ENCODE measurements at places on chromosomes 6 and 20.

DNA sequence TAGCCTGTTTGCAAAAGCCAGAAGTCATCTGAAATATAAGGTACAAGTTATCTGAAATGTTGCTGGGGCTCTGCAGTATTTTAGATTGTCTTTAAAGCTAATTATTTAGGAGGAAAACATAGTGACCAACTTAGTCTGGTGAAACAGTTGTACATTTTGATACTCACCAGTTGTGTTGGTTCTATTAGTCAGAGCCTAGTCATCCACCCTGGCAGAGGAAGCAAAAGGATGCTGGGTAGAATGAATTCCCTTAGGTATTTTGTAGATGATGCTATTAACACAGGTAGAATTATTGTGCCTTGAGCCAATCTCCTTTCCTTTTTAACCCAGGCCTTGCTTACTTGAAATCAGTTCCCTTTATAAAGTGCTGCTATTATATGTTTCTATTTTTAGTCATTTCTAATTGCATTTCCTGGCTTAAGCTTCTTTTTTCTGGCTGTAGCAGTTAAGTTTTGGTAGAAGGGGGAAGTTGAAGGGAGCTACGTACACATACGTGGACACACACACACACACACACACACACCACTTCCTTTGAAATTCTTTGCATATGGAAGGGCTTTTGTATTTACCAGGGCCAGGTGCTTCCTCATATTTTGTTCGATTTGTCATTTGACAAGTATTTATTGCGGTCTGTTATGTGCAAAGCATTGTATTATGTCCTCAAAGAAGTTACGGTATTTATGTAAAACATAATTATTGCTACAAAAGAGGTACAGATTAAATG lies 82.4 kb downstream of the RTN4IP1 start:
- DNase-seq, result no peak

GRCh38 chr20:62900692-62901584 lies 25.4 kb downstream of the DIDO1 start:
- no peak for DNase-seq

DNA sequence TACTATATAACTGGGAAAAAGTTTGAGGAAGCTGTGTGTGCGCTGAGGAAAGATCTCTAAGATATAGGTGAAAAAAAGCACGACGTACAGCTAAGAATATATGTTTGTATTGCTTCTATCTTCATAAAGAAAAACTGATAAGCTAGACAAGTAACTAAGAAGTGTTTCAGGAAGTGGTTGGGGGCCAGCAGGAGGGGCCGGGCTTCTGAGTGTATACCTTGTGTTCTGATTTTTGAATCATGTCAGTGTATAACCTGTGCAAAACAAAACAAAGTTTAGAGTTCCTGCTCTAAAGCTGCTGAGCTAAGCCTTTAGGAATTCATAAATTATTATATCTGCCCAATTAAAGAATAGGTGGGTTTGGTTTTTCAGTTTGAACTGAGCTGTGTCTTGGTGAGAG lies 7.9 kb upstream of the OSER1 start:
- no peak for DNase-seq

- no peak for DNase-seq
Observed at GRCh38 chr6:6984585-6985366, 123.0 kb upstream of the RREB1 start.

DNA sequence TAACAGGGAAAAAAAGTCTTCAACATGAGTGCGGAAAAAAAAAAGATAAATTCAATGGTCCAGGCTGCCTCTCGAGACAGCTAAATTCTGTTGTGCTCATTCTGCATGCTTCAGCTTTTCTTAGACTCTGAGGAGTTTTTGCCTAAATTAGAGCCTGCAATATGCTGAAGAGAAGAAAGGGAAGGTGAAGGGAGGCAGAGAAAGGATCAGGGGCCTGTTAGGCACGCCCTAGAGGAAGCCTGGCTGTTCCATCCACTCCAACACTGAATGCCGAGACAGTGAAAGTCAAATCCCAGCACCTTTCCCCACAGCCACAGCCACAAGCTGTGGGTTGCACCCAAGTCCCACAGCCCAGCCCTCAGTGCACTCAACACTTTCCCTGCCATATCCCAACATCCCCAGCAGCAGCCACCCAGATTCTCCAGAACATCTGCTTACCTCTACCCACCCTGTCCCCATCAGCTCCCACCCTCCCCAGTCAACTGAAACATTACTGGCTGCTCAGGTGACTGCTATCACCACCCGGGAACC lies 37.3 kb downstream of the PREX1 start:
- DNase-seq, result no peak

DNA sequence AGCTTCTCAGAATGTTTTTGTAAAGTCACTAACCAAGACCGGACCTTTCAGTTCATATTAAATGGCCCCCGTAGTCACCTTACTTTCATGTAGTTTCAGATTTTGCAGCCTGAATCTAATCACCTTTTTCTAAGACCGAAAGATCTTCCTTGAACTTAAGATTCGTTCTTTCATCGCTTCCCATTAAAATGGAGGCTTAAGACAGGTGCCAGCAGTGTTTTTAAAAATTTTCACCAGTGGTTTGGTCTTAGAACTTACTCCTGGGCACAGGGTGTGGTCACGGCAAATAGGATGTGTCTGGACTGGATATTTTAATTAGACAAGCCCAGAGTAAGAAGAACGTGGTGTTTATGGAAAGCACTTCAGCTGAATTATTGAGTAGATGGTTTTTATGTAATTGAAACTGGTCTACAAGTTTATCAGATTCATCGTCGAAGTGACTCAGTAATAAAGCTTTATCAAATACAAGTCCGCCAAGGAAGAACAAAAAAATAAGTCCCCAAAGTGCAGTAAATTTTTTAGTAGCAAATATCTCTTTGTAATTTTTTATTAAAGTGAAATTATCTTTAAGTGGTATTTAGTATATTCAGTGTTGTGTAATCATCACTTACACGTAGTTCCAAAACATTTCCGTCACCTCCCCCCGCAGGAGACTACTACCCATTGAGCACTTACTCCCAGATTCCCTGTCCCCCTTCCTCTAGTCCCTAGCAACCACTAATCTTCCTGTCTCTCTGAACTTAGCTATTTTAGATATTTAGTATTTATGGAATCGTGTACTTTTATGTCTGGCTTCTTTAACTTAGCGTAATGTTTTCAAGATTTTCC lies 868 bp downstream of the SRSF3 start:
- peak; percentile 66 for DNase-seq

DNA sequence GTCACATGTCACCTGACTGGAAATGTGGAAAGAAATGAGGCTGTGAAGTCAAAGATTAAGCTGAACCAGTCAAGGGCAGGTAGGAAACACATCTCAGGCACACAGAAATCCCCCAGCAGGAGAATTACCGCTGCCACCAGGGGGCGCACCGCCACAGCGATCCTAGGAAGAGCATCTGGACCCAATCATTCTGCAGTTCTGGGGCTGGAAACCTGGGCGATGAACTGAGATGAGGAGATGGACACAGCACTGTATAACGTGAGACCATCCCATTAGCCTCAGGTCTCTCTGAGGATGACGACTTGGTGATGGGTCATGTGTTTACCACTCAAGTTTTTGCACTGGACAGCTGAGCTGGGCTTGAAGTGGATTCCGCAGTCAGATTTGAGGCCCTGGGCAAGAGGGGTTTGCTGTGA lies 6.5 kb upstream of the SLC24A3 start:
- DNase-seq, result peak; percentile 51

DNA sequence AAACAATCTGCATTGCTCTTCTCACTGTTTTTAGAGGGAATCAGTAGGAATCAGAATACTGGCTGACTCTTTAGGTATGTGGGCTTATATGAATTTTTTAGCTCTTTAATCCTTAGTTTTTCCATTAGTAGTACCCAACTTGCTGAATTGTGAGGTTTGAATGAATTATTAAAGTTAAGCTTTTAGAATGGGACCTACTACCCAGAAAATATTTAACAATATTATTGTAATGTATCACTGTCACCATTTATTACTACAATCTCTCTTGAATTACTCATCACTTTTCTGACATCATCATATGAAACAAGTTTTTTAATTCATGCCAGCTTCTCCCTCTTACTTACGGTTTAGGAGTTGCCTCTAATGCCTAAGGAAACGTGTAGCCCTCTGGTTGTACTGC lies 212.7 kb downstream of the BCKDHB start:
- no peak for DNase-seq

DNA sequence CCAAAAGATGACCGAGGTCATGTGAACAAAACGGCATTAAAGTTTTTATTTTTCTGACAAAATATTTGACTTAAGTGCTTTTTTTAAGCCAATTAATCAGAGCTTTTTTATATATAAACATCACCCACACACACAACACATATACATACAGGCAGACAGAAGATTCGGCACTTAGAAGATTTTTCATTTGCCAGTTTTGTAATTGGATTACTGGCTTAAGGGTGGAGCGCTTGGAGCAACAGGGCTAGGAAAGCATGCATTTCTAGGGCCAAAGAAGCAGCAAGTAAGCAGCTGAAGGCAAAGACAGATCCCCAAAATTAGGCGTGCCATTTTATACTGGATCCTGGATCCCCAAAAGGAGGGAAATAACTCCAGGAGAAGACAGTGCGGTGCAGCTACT lies 30.3 kb downstream of the SAMD5 start:
- no peak for DNase-seq

DNA sequence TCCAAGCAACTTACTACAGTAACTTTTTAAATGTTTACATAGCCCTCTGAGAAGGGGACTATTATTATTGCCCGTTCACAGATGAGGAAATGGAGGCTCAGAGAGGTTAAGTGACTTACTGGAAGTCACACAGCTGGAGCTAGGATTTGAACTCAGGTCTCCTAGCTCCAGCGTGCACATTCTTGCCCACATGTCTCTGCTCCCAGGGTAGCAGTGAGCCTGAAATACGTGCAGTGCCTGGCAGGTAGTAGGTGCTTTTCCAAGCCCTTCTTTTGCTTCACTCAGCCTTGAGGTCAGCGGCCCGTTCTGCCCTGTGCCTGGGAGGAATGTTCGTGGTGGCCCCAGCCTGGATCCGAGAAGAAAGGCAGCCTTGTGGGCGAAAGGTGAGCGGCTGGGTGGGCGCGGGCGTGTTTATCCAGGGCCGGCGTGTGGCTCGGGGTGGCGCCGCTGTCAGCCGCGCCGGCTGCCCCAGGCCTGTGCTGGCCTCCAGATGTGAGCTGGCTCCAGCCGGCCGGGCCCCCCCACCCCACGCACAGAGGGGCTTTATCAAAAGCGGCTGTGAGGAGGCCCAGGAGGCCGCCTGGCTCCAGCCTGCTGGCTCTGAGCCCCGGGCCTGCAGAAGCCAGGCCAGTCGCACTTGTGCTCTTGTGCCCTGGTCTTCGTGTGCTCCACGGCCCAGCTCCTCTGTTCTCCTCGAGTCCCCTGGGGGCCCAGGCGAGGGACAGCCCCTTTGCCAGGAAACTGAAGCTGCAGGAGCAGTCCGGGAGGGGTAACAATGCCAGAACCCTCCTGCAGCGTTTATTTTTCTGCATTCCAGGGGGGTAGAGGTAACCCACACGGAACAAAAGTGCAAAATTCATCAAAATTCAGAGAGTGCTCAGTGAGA lies 58.1 kb downstream of the UBE2V1 start:
- peak; percentile 88 for DNase-seq

DNA sequence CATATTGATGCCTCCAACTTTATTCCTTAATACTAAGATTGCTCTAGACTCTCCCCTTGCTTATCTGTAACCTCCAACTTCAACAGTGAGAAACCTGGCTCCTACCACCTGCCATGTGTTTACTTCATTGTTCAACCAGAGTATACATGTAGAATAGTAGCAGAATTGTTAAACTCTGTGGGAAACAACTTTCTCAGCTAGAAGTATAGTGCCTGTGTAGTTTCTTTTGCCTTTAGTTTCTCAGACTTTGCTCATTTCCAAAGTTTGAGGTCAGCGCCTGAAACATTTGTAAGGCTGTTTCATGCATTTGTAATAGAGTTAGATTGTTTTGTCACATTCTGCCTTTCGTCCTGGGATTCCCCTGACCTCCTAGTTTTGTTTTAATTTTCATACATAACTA lies 34.9 kb upstream of the HECA start:
- DNase-seq, result no peak

DNA sequence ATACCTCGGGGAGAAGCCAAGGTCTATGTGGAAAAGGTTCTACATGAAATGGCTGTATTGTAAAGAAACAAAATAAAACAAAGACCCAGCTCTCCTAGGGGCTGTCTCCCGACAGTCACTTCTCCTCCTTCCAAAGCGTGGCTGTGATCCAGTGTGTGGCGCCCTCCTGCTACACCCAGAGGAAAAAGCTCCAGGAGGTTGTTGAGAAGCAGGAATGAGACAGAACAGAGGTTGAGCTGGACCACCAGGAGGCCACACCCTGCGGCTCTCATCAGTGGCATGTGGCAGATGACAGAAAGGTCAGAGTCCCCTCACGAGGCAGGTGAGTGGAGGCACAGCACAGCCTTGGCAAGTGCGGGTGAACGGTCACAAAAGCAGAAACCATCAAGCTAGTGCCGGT lies 236.0 kb downstream of the TBXT start:
- no peak for DNase-seq

- no peak for DNase-seq
Observed at GRCh38 chr6:37779111-37779800, 40.3 kb upstream of the ZFAND3 start.

DNA sequence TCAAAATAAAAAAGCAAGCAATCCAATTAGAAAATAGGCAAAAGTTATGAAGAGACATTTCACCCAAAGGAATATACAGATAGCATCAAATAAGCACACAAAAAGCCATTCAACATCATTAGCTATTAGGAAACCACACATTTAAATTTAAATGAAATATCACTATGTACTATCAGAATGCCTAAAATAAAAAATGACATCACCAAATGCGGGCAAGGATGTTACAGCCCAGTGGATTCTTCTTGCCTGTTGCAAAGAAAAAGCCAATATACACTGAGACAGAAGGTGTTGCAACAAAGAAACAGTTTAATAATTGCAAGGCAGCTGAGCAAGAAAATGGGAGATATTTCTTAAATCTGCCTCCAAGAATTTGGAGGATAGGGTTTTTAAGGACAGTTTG lies 31.0 kb upstream of the MBOAT1 start:
- DNase-seq, result no peak

- DNase-seq, result no peak
Observed at GRCh38 chr6:84731901-84732300, 32.5 kb downstream of the TBX18 start.

DNA sequence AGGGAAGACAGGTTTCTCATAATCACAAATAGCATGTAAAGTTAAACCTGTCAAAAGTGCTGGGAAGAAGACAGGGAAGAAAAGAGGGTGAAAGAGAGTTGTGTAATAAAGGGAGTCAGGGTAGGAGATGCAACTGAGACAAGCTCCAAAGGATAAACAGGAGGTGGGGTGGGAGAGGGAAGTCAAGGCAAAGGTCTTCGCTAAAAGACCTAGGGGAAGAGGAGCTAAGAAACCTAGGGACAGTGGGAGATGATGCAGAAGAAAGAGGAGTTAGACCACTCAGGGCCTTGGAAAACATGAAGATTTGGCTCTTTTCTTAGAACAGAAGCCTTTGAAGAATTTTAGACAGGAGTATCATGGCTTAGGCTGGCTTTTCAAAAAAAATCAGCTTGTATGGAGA lies 7.0 kb downstream of the PRR3 start:
- no peak for DNase-seq

- DNase-seq, result no peak
Observed at GRCh38 chr6:56649782-56650181, 7.1 kb upstream of the DST start.

GRCh38 chr6:70758883-70759282 lies 91.2 kb downstream of the SMAP1 start:
- no peak for DNase-seq
